RKO (cell line): ENCODE measurements at places on chromosomes 16 and 17.

GRCh38 chr17:55811536-55811935 is 60.7 kb downstream of the PCTP start:
- DNase-seq: no peak

DNA sequence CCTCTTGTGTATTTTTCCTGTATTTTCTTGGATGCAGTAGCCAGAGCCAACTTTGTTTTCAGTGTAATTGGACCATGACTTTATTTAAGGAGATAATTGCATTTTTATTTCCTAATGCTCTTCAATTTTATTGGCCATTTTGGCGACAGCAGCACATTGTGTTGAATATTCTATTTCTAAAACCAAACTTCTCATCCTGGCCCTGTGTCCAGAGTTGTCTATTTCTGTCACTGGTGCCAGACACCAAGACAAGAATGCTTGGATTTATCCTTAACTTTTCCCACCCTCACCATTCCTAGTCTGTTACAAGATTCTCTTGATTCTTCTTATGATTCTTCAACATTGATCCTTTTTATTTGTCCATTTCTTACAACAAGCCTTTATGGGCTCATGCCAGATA is 37.1 kb downstream of the ARHGAP44 start:
- no peak for DNase-seq

GRCh38 chr16:75000481-75001081 is 1.8 kb downstream of the ZNRF1 start:
- no peak for DNase-seq

DNA sequence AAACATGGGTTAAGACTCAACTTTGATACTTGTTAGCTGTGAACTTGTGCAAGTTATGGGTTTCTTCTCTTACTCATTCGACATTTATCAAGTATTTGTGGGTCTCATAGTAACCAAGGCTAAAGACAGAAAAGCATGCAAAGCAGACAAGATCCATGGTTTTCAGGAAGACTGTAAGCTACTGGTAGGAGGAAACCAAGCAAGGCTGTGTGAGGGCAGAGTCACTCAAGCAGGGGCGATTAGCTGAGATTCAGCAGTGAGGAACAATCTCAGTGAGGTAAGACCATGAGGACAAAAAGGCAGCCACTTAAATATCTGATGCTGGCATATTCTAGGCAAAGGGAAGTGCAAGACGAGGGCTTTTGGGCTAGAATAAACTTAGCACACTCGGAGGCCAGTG is 29.5 kb downstream of the MBTD1 start:
- DNase-seq: no peak

- no peak for DNase-seq
Observed at GRCh38 chr17:72426948-72427760, 306.3 kb downstream of the SOX9 start.

DNA sequence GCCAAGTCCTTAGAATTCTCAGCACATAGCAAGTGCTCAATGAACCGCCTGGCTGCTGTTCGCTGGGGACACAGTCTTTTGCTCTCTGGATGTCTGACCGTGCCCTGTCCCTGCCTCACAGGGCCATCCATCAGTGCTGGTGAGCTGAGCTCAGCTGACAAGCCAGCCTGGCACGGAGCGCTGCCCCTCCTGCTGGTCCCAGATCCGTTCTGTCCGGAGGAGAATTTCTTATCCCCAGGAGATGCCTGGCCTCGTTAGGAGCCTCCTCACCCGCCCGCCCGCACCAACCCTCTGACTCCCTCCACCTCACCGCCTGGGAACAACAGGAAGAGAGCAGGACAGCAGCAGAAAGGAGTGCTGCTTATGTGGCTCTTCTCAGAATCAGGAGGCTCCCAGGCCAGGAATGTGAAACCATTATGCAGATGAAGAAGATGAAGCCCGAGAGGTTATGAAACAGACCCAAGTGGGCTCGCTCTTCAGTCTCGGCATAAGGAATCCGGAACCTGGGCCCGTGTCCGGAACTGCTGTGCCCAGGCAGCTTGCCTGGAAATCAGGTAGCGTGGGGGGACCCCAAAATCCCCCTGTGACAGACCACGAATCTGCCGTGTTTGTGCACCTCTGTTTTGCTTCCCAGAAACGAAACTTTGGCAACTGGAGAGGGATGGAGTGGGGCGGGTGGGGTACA is 28.8 kb upstream of the RMI2 start:
- no peak for DNase-seq

GRCh38 chr16:721765-722540 is 1.0 kb downstream of the ANTKMT start:
- DNase-seq: no peak

GRCh38 chr17:238964-239259 is 57.5 kb upstream of the DOC2B start:
- DNase-seq: no peak

- DNase-seq: no peak
Observed at GRCh38 chr17:81470944-81471817, 41.4 kb downstream of the ACTG1 start.

GRCh38 chr16:1216296-1216619 is 8.8 kb downstream of the TPSG1 start:
- DNase-seq: no peak

DNA sequence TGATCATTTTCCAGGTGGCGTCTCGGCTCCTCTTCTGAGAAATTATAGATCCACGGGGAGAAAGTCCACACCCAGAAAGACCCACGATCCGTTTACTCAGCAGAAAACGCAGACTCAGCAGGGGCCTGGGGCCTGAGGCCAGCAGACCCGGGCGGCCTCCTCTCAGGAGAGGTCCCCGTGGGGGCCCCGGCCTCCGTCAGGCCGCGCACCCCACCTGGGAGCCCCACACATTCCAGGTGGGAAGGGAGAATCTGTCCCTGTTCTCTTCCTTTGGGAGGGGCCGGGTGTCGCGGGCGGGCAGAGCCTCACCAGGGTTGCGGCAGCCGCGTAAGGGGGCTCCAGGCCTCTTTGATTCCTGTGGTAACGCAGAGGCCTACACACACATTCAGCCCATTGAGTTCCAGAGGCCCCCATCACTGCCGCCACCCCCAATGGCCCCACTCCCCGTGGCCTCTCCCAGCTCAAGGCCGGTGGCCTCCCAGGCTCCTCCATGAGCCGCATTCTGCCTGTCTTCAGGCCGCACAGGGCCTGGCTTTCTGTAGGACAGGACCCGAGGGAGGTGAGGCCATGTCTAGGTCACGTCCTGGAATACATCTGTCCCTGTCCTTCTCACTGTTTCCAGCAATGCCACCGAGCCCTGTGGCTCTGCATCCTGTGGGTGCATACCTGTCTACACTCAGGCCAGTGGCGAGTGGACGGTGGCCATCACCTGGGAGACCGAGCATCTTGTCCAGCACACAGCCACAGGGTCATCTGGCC is 1.6 kb upstream of the IGFALS start:
- no peak for DNase-seq

DNA sequence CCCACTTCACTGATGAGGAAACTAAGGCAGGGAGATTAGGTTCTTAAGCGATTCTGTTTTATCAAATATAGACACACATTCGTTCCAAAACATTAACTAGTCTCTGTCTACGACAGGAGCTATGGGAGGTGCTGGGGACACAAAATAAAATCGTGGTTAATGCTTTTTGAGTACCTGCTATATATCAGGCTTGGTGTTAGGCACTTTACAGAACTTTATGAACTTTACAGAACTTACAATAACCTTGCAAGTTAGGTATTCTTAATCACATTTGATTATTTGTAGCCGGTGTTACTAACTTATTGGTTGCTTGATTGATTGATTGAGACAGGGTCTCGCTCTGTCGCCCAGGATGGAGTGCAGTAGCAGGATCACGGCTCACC is 538 bp upstream of the HEATR3 start:
- DNase-seq: no peak

DNA sequence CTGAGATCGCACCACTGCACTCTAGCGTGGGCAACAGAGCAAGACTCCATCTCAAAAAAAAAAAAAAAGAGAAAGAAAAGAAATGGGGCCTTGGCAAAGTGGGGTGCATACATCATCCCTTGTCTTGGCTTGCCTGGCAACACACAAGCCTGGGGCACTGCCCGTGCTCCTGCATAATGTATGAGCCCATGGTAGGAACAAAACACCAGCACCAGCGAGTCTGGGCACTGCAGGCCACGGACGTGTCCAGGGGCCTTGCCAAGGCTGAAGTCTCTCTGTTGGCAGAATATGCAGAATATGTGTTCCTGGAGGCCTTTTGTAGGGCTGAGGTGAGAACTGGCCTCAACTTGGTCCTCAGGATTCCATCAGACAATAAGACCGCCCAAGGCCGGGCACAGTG is 15.7 kb upstream of the ALDOA start:
- no peak for DNase-seq

GRCh38 chr16:86951831-86952598 is 365.2 kb downstream of the C16orf95 start:
- DNase-seq: peak; percentile 48

DNA sequence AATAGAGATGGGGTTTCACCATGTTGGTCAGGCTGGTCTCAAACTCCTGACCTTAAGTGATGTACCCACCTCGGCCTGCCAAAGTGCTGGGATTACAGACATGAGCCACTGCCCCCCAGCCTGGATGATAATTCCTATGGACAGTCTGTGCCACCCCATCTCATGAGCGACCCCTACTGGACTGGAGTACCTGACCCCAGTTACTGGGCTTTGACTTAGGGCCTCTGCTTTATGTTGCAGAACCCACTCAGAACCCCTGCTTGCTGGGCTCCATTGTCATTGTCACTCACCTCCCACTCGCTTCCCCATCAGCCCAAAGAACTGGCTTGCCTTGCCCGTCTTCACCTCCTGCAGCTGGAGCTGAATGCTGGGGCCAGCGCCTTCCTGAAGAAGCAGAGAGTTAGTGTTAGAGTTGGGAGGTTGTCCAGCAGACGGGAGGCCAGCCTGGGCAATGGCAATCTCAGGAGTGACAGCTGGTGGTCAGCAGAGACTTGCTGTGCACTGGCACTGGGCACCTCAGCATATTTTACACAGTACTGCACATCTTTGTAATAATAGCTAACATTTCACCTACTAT is 4.0 kb downstream of the TAC4 start:
- no peak for DNase-seq

- DNase-seq: no peak
Observed at GRCh38 chr17:31509095-31509804, 117.8 kb downstream of the RAB11FIP4 start.

DNA sequence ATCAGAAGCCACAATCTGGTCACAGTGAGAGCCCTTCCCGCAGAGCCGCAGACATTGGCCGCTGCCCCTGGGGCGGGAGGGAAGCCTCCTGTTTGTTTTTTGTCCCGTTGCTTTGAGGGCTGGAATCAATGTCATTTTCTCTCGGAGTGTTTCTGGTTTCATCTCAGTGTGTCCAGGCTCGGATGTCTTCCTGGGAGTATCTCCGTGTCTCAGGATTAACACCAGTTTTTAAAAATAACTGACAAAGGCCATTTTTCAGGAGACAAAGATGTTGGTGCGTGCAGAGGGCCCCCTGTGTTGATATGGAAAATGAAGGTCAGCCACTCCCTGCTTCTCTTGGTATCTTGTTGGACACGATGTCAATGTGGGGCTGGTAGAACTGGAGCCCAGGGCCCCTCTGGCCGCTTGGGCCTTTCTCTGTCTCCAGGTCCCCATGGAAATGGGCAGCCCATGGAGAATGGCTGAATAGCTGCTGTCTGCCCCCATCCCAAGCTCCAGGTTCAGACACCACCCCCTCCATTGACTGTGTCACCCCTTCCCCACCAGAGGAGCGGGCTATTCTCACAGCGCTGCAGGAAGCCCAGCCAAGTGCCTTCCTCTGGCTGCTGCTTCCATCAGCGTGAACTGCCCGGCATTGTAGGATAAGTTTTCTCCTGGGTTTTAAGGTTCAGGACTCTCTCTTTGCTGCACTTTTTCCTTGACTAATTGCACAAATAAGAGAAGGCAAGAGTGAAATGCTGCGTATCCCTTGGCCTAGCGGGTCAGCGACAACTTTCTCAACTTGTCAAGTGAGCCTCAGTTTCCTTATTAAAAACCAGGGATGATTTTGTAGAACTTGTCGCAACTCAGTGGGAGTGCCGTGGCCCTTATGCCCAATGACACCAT is 72.2 kb upstream of the METTL9 start:
- DNase-seq: no peak

DNA sequence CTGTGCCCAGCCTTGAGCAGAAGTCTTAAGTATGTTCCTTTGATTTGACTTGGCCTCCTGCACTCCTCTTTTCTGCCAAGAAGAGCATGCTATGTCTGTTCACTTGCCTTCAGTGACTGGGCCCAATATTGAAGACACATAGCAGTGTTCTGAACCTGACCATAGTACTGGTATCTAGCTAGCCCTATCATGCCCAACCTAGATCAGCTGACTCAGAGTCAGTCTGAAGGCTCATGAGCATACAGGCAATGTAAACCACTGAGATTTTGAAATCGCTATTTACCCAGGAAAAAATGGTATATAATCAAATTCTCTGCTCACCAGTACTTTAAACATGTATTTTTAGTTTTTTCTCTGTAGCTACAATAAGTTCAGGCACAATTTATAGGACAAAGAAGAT is 129.4 kb downstream of the TANC2 start:
- DNase-seq: no peak

DNA sequence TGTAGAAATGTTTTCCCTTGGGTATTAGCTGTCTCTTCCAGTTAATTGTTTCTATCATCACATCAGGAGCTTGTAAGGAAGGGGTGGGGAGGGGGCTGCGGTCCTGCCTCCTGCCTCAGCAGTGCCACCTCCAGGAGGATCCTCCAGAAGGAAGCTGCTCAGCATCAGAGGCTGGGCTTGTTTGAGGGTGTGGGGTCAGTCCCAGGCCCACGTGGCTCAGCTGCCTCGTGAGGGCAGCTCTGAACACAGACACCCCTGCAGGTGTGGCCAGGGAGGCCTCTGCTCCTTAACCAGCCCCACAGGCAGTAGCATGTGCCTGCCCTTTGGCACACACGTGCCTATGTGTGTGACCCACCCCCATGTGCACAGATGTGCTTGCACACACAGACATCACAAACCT is 46.3 kb downstream of the MRM1 start:
- DNase-seq: no peak

DNA sequence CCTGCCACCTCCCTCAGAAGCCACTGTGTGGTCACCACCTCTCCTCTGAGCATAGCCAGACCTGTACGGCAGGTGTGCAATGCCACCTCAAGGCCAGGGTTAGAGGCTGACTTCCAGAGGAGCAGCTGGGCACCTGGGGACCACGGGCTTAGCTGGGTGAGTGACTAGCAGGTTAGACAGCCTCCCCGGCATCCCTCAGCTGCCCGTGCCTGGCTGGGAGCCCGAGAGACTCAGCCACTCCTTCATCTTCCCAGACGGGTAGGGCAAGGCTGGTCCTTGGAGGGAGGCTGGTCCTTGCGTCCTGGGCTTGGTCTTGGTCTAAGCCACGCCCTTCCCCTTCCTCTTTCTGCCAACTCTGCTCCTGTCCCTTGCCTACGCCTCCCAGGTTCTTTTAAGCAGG is 7.8 kb downstream of the CRHR1 start:
- DNase-seq: no peak
